ENCODE measurements at places on chromosomes 7 and 10.

DNA sequence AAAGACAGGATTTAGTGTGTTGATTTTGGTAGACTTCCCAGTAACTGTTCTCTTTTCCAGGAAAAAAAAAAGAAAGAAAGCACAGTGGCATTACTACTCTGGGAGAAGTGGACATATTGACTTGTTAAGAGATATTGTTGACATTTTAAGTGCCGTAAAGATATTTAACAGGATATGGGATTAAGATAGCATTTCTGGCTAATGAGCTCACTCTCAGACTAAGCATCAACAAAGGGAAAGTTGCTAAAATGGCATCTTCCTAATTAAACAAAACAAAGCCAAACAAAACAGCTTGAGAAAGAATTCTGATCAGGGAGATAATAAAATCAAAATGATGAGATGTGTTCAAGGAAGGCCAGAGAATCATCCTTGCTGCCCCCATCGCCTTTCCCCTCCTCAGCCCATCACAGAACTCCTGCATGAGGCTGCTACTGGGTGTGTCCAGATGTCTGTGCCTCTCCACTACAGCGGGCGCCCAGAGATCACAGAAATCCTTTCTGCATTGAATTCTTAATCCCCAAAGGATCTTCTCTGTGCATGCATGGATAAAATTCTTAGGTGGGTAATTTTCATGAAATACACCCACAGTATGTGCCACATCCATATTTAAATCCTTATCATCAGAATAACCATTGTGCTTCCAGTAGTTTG lies 270.5 kb downstream of the POU6F2 start:
- no peak for DNase-seq

- DNase-seq, result no peak
Observed at GRCh38 chr7:24455813-24456525, 117.3 kb upstream of the PALS2 start.

GRCh38 chr10:82162549-82163195 lies 287.7 kb downstream of the NRG3 start:
- no peak for DNase-seq

DNA sequence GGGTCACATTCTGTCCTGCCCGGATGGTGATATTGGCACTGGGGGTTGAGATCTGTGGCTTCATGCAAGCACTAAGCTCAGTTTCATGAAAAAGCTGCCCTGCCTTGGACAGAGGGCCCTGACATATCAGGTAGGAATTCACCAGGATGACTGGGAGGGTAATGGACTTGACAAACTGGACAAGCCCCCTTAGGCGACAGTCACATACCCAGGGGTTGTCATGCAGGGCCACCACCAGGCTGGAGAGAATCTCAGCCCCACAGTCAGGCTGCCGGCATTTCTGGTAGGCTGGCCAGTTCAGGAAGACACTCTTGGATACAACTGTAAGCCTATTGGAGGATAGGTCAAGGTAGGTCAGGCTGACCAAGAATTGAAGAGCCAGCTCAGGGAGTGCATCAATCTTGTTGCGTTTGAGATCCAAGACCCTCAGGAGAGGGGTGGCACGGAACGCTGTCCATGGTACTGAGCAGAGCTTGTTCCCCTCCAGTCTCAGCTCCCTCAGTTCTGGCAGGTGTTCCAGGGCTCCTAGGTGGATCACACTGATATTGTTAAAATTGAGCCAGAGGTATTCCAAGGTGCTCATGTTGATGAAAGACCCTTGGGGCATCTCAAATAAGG lies 824 bp downstream of the LRIT2 start:
- no peak for DNase-seq

- no peak for DNase-seq
Observed at GRCh38 chr10:128744092-128744491, 617.9 kb upstream of the MKI67 start.

DNA sequence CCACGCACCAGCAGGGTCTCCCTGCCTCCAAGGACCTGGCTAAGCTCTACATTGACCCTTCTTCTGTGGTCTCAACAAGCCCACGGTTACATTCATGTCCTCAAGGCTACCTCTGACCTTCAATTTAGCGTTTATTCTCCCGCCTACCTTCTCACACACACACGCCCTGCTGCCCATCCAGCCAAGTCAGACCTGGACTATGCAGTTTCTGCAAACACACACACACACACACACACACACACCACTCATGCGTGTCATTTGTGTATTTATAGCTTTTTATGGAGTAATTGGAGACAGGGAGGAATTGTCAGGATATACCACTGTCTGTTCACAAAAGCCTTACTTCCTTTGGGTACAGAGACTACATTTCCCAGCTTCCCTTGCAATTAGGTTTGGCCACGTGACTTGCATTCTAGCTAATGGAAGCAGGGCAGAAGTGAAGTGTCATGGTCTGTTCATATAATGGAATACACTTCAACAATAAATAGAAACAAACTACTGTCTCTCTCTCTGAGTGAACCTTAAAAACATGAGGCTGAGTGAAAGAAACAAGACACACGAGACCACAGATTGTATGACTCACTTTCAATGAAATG lies 53.8 kb upstream of the CPXM2 start:
- no peak for DNase-seq

- peak; percentile 21 for DNase-seq
Observed at GRCh38 chr10:48970654-48971053, 31.0 kb upstream of the LRRC18 start.

Data from thymus (tissue), 14 donors.